Jurkat, Clone E6-1 (cell line): ENCODE measurements at places on chromosomes 6 and 20.
A peak's percentile ranks its signal among the peaks of the same experiment; 100 is the strongest.

GRCh38 chr6:44245391-44245911 is 1.4 kb upstream of the HSP90AB1 start:
- no peak for DNase-seq

DNA sequence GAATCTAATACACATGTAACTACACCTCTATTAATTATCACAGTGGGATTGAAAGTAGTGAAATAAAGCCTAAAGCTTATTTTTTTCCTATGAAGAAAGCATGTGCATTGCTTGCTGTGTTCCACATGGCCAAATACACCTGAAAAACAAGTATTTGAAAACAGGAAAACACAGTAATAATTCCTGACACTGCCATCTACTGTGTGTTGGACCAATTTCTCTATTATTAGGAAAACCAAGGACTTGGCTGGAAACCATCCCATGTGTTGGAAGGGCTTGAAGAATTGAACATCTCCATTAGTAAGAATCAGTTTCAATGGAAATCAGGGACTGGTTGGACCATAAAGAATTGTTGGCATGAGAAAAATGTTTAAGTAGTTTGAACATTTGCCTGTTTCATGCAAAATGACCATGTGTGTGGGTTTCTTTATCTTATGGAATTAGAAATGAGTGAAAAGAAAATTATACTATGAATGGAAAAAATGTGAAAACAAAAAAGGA is 124.1 kb downstream of the PHF3 start:
- DNase-seq, result no peak

- DNase-seq, result no peak
Measured at GRCh38 chr6:105135907-105136430, 43.8 kb downstream of the POPDC3 start.

DNA sequence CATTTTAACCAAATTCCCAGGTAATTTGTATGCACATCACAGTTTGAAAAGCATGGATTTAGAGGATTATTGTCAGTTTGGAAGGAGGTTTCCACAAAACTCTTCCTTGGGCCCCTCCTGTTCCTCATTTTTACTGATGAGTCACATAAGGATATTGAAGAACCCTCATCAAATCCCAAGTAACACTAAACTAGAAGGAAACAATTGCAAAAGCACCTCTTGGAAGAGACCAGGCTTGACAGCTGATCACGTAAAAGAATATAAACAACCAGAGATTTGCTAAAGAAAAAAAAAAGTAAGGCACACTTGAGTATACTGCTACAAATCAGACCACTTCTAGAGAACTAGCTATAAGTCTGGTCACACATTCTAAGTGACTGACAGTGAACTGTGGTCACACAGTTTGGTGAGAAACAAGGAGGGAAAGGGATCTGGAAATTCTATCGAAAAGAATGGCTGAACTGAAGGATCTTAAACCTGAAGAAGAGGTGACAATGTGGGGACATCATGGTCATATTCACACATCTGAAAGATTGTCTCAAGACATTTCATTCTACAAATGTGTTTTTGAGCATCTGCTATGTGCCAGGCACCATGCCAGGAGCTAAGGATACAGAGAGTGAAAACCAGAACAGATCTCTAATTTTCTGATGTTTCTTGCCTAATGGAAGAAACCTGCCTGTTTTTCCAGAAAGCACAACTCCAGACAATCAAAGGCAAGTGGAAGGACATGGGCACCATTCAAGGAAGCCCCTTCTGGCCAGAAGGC is 24.1 kb downstream of the ZHX3 start:
- no peak for DNase-seq

DNA sequence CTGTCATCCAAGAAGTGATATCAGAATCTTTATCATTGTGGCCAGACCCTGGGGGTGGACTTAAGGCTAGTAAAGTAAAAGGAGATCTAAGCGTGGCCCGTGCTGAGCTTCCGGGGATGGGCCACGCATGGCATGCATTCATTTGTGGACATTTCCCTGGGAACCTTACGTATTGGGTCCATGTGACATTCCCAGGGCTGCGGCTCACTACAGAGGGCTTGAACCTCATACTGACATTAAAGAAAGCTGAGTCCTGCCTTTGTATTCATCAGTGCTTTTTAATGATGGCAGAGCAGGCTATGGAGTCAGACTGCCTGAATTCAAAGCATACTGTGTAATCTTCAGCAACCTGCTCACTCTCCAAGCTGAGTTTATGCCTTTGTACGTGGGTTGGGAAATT is 152.2 kb upstream of the AFDN start:
- no peak for DNase-seq

DNA sequence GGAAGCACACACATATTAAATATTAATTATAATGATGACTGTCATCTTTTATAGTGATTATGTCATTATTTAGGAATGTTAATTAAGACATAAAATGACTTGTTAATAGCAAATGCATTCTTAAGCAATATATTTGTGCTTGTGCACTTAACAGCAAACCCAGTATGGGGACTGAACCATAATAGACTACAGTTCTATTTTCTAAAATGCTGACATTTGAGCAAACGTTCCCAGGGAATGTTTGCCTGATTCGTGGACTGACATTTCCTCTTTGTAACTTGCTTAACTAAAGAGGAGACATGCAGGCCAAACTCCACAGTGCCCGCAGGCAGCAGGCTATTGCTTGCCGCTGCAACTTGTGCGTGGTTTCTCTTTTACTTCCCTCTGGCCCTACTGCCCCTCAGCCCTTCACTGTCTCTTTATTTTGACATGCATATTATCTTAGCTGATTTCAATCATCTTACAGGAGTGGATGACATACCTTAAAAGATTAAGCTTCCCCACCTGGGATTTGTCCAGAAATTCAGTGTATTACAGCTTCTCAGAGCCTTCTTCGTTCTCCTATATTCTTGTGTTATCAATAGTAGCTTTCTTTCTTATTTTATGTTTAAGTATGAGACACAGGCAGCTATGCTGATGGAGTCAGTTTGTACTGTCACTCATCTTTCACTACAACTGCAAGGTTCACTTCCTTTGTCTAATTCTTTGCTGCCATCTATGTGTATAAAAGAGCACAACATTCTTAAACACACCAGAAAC is 141.5 kb downstream of the GMDS start:
- peak; percentile 50 for DNase-seq

DNA sequence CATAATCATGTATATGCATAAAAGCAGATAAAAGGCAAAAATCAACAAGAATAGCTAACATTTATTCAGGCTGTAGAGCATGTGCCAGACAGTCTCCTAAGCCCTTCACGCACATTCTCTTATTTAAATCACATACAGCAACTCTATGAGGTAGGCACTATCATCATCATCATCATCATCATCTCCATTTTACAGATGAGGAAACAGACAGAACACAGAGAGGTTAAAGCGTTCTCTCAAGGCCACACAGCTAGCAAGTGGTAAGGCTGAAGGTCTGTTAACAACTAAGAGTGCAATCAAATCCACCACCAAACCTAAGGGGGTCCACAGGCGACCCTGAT is 857 bp upstream of the PLEKHG1 start:
- DNase-seq, result no peak

GRCh38 chr6:44702292-44702691 is 314.8 kb downstream of the CDC5L start:
- DNase-seq, result no peak
